ENCODE measurements at places on chromosomes 5 and 9.
A peak's percentile ranks its signal among the peaks of the same experiment; 100 is the strongest.

GRCh38 chr9:19757745-19758144 lies 31.1 kb downstream of the SLC24A2 start:
- no peak for DNase-seq

DNA sequence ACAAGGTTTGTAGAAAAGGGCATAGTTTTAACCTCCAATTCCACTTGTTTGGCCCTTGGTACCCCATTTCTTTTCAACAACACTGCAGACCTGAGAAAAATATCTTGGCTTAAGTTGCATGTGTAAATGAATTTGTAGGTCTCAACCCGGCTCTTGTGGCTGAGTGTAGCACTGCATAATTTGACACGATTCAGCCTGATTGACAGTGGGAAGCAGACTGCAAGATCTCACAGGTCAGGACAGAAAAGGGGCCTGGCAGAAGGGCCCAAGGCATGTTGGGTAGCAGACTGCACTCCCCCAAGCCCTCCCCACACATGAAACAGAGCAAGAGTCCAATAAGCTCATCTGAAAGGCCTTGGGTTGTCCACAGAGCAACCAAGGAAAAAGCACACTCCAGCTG lies 169.7 kb upstream of the SMARCA2 start:
- DNase-seq: no peak

DNA sequence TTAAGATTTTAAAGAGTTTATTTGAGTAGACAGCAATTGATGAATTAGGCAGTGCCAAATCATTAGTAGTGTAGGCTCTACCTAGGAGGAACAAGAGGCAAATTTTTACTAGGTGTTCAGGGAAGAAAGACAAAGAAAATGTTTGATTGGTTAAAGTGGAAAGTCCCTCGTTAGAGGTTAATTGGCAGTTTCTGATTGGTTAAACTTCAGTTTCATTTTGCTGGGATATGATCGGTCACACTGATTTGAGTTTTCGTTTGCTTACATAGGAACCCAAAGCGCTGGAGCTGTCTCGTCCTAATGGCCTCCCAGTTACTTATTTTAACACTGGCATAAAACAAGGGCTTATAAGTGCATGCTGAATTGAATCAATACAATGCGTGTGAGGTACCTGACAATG lies 15.1 kb downstream of the DMAC1 start:
- no peak for DNase-seq

- DNase-seq: no peak
Observed at GRCh38 chr5:1165864-1166263, 35.5 kb upstream of the SLC6A19 start.

- DNase-seq: no peak
Observed at GRCh38 chr9:131943351-131943841, 136.3 kb downstream of the MED27 start.

DNA sequence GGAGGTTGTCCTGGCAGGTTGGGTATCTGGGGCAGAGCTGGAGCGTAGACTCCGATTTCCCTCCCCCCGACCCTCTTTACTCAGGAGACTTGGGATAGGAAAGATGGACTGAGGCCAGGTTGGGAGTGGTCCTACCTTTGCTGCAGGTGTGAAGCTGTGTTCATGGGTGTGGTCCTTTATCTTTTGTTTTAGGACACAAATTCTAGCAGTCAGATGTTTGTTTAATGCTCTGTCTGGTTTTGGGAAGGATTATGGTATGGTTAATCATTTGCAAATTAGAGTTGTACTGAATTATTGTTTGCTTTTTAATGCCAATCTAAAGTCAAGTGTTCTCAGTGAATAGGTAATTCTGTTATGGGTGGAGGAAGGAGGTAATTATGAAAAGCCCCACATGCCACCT lies 14.1 kb upstream of the FAM120AOS start:
- no peak for DNase-seq

DNA sequence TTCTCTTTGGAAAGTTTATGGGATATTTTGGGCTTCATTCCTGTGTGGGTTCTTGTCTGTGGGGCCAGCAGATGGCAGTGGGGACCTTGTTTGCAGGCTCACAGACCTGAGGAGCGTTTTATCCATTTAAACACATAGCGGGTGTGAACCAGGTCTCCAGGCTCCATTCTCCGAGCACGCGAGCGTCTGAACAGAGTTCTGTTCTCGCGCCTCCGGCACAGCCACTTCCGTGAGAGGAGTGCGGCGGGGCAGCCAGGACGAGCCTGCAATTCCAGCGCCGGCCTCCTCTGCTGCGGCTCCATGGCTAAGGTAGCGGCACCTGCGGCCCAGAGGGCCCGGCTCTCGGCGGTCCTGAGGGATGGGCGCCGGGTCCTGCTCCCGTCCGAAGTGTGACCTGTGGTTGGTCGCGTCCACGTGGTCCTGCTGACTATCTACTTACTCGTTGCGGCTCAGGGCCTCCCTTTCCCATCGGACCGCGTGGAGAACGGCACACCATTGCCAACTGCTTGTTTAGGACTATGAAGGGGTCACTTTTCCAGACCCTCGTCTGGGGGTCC lies 7.3 kb downstream of the NRARP start:
- no peak for DNase-seq

- DNase-seq: peak; percentile 62
Observed at GRCh38 chr9:91197232-91198181, 164.2 kb downstream of the AUH start.

GRCh38 chr5:14988223-14988622 lies 116.6 kb upstream of the ANKH start:
- DNase-seq: no peak

GRCh38 chr9:76600007-76600615 lies 141.1 kb downstream of the GCNT1 start:
- DNase-seq: no peak

DNA sequence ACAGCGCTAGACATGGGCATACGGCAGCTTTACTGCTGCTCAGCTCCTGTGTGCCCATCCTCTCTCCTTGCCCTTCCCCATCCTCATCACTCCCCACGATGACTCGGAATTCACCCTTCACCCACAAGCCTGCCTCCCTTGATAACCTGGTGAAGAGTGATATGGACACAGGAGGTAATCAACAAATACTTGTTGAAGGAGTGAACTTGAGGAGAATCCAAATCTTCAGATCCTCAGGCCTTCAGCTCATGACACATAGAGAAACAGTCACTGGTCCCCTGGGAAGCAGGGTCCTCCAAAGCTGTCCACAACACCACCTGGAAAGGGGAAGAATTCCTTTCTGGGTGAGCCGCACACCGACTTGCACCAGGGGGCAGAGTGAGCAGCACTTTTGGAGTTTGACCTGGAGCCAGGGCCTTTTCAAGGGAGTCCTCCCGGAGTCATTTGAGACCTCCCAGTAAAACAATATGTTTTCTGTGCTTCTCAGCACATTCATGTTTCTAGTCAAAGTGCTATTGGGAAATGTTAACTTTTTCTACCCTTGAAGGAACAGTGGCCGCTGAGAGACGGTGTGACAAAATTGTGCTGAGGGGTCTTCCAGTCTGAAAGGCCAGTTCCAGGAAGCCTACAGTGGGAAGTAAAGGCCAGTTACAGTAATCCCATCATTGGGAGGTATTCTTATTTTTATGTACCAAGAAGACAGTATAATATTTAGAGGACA lies 332.3 kb downstream of the CWC27 start:
- DNase-seq: peak; percentile 38

DNA sequence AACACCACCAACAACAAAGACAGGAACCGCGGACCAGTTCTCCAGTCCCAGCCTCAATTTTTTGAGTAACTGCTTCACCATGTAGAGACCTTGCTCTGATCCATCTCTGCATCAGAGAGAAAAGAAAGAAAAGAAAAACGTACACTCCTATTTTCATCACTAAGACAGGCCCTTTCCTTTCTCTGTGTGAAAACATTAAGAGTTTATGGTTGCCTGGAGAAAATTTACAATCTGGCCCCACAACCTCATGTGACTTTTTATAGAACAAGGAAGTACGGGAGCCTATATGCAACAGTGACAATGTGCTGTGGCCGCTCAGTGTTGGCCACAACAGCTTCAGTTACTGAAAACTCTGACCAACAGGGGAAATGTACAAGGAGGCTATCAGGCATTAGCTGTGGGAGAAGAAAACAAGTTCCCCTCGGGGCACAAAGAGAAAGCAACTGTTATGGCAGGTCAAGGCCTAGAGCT lies 272.9 kb upstream of the PTGER4 start:
- no peak for DNase-seq

DNA sequence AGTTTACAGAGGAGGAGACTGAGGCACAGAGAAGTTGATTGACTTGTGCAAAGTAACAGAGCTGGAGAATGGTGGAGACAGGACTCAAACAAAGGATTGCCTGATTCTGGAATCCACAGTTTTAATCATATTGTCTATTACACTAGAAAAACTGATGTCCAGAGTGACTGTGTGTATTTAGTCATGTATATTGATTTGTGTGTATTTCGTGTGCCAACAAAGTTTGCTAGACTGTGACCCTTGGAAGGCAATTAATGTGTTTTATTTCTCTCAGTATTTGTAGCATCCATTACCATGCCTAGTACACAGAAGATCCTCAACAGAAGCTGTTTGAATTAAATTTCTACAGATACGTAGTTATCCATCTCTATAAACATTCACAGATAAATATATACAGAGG lies 5.5 kb upstream of the JADE2 start:
- no peak for DNase-seq

- no peak for DNase-seq
Observed at GRCh38 chr5:35799753-35800152, 56.9 kb upstream of the IL7R start.

DNA sequence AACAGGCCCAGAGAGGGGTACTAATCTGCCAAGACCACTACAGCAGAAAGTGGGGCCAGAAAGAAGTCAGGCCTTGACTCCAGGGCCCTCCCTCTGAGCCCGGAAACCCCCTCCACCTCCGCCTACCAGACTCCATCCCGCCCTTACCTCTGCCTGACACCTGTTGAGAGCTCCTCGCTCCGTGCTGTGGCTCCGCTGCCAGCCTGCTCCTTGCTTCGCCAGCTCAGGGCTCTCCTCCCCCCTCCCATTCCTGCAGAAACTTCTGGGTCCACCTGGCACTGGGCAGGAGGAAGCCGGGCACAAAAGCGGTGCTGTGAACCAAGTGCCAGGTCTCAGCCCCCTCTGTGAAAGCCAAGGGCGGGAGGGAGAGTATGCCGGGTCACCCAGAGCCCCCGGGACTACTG lies 6.4 kb upstream of the ST6GALNAC6 start:
- DNase-seq: no peak

GRCh38 chr5:8767111-8767510 lies 778.8 kb downstream of the SEMA5A start:
- DNase-seq: no peak

GRCh38 chr9:3736161-3736560 lies 210.4 kb upstream of the RFX3 start:
- DNase-seq: no peak
